IMR-90 (cell line): ENCODE measurements at places on chromosomes 7 and 10. TPM values are rescaled to one million over a fixed set of nuclear protein-coding genes. Genes with fewer than 3 reads are reported as not detected.

DNA sequence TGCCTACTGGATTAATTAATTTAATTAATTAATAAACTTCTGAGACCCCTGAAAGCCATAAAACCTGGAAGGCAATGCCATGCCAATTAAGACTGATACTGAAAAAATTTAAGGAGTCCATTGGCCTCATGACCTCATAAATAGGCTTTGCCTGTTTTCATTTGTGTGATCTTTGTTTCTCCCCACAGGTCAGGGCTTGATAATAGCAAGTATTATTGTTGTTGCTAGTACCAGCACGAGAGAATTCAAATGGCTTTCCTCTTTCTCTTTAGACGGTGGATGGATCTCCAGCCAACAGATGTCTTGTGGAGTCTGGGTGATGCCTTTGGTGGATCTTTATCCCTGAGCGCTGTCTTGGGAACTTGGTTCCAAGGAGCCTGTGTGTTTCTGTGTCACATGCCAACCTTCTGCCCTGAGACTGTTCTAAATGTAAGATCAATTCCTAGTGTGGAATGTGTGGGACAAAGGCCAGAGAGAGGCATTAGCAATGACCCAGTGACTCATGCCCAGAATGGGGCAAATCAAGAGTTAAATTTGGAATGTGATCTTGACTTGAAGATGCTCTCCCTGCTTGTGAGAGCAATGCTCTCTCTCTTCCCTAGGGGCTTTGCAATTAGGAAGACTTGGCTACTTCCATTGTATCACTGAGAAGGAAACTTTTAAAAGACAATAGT lies 17.7 kb downstream of the ACSM6 start:
- peak; percentile 13 for DNase-seq
- H3K36me3 ChIP-seq: peaks cover 3% of the 10 kb centered on the region; the same call in 1 of the 2 replicates
- no peak overlapping the region for H3K27ac ChIP-seq
- no peaks in the 10 kb centered on the region for H3K27me3 ChIP-seq
- H3K4me1 ChIP-seq: peaks cover 5% of the 10 kb centered on the region; the same call in 1 of the 2 replicates

DNA sequence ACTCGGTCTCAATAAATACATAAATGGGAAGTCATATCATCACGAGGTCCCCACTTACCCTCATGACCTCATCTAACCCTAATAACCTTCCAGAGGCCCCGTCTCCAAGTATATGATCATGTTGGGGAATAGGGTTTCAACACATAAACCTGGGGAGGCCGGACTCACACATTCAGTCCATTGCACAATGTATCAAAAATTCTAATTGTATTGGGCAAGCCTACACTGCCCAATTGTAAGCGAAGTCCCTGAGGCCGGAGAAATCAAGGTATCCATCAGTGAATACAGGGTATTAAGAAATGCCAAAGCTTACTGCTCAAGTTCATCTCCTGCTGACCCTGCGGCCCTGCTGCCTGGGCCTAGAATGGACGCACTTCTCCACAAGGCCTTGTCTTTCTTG lies 69.6 kb downstream of the PARP12 start:
- H3K4me3 ChIP-seq: no peak overlapping the region
- DNase-seq: no peak
- no peaks in the 10 kb centered on the region for H3K36me3 ChIP-seq
- H3K27me3 ChIP-seq: no peaks in the 10 kb centered on the region; the same call in 1 of the 2 replicates
- H3K27ac ChIP-seq: no peak overlapping the region

The FOXI2 gene
- total RNA-seq: not detected in 2 replicates

- H3K27ac ChIP-seq: no peak overlapping the region
- peaks cover 3% of the 10 kb centered on the region for H3K4me1 ChIP-seq
- DNase-seq: peak; percentile 94
- H3K4me3 ChIP-seq: no peak overlapping the region
- H3K36me3 ChIP-seq: no peaks in the 10 kb centered on the region
Measured at GRCh38 chr10:23345861-23346260, 1.3 kb upstream of the C10orf67 start.

GRCh38 chr7:7895754-7896153 lies 72.8 kb upstream of the GLCCI1 start:
- no peak for DNase-seq
- peaks cover 3% of the 10 kb centered on the region; the same call in 1 of the 2 replicates for H3K4me1 ChIP-seq
- H3K27ac ChIP-seq: no peak overlapping the region
- H3K27me3 ChIP-seq: no peaks in the 10 kb centered on the region

GRCh38 chr10:118977022-118977599 lies 52.4 kb upstream of the NANOS1 start:
- H3K27me3 ChIP-seq: peaks cover 32% of the 10 kb centered on the region
- no peaks in the 10 kb centered on the region for H3K36me3 ChIP-seq
- no peak overlapping the region for H3K4me3 ChIP-seq
- no peak overlapping the region for H3K27ac ChIP-seq

GRCh38 chr10:13161857-13162271 lies 506 bp downstream of the MCM10 start:
- H3K4me3 ChIP-seq: peak overlapping the region; percentile 43
- no peak overlapping the region; the same call in 1 of the 2 replicates for H3K27ac ChIP-seq
- no peaks in the 10 kb centered on the region; the same call in 1 of the 2 replicates for H3K4me1 ChIP-seq
- no peaks in the 10 kb centered on the region for H3K27me3 ChIP-seq
- no peaks in the 10 kb centered on the region for H3K36me3 ChIP-seq
- DNase-seq: no peak

The SLK gene
- total RNA-seq: 21.5 and 54.2 TPM in 2 replicates

DNA sequence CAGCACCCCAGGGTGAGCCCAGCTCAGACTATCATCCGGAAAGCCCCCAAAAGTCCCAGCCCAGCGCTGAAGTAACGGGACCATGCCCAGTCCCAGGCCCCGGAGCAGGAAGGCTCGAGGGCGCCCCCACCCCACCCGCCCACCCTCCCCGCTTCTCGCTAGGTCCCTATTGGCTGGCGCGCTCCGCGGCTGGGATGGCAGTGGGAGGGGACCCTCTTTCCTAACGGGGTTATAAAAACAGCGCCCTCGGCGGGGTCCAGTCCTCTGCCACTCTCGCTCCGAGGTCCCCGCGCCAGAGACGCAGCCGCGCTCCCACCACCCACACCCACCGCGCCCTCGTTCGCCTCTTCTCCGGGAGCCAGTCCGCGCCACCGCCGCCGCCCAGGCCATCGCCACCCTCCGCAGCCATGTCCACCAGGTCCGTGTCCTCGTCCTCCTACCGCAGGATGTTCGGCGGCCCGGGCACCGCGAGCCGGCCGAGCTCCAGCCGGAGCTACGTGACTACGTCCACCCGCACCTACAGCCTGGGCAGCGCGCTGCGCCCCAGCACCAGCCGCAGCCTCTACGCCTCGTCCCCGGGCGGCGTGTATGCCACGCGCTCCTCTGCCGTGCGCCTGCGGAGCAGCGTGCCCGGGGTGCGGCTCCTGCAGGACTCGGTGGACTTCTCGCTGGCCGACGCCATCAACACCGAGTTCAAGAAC lies 1.1 kb downstream of the VIM start:
- H3K4me3 ChIP-seq: peak overlapping the region; percentile 87
- peak overlapping the region; percentile 97 for H3K27ac ChIP-seq
- DNase-seq: peak; percentile 89
- no peaks in the 10 kb centered on the region for H3K27me3 ChIP-seq

DNA sequence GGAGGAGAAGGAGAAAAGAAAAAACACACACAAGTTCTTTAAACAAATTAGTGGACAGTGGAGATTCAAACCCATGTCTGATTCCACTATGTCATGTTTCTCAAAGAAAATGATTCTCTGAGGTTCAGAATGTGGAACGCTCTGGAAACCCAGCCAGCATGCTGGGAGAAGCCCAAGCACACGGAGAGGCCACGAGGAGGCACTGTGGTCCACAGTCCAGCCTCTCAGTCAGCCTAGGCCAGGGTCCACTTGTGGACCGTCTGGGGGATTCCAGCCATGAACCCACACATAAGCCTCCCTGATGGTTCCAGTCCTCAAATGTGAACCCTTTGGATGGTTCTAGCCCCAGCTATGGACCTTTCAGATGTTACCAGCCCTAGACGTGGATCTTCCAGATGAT lies 73.4 kb downstream of the CAV1 start:
- H3K27me3 ChIP-seq: no peaks in the 10 kb centered on the region
- H3K4me3 ChIP-seq: no peak overlapping the region
- no peak for DNase-seq
- no peaks in the 10 kb centered on the region for H3K36me3 ChIP-seq

DNA sequence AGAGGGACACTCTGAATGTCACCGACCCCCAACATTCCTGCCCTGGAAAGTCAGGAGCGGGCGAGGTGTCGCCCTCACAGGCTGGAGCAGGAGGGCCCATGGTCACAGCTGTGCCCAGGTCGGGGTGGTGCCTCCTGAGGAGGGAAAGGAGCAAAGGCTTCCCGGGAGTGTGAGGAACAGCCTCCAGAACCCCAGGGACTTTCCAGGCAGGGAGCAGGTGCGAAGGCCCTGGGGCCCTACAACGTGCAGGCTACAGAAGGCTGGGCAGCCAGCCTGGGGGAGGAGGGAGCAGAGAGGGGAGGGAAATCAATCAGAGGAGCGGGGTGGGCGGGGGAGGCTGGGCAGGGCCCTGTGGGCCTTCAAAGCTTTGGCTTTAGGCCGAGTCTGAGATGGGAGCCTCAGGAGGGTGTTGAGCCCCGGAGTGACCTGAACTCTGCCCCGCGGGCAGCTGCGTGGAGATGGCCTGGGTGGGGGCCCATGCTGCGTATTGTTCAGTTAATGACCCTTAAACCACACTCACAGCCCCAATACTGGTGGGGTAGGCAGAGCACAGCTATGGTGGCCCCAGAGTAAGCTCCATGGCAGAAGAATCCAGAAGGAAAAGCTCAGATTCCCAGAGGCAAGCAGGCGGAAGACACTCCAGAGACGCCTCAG lies 44.2 kb upstream of the PPP2R2D start:
- H3K4me3 ChIP-seq: no peak overlapping the region
- no peak overlapping the region for H3K27ac ChIP-seq
- DNase-seq: no peak
- H3K4me1 ChIP-seq: no peaks in the 10 kb centered on the region
- no peaks in the 10 kb centered on the region for H3K36me3 ChIP-seq

The GSTO1 gene
- 258 and 330 TPM in 2 replicates for total RNA-seq

- H3K27ac ChIP-seq: no peak overlapping the region
- H3K4me1 ChIP-seq: peaks cover 6% of the 10 kb centered on the region
- no peaks in the 10 kb centered on the region for H3K27me3 ChIP-seq
- DNase-seq: no peak
- H3K36me3 ChIP-seq: no peaks in the 10 kb centered on the region
- no peak overlapping the region for H3K4me3 ChIP-seq
Measured at GRCh38 chr7:46245586-46246111, 324.6 kb upstream of the IGFBP3 start.

The HIBADH gene
- 36.6 and 45.5 TPM in 2 replicates for total RNA-seq

- peak; percentile 80 for DNase-seq
- H3K36me3 ChIP-seq: no peaks in the 10 kb centered on the region
- H3K27me3 ChIP-seq: no peaks in the 10 kb centered on the region
Measured at GRCh38 chr7:94632338-94633013, 23.5 kb downstream of the SGCE start.

DNA sequence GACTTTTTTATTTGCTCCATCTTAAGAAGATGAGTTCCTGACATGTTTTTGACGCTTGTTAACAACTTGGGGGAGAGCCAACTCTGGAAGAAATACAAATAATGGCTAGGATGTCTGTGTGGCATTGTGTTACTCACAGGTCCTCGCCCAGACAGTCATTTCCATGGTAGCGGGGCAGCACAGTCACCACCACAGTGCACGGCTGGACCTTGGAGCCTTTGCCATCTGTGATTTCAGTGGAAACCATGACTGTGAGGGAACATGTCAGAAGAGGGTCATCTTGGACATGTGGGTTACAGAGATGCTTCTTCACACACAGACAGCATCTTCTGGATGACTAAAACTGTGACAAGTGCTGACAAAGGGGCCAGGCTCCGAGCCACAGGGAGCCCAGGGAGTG lies 74.5 kb downstream of the PKD1L1 start:
- H3K36me3 ChIP-seq: no peaks in the 10 kb centered on the region
- H3K27ac ChIP-seq: no peak overlapping the region
- peaks cover 8% of the 10 kb centered on the region for H3K27me3 ChIP-seq
- no peak overlapping the region for H3K4me3 ChIP-seq

The RELN gene
- 19.4 and 23.7 TPM in 2 replicates for total RNA-seq

DNA sequence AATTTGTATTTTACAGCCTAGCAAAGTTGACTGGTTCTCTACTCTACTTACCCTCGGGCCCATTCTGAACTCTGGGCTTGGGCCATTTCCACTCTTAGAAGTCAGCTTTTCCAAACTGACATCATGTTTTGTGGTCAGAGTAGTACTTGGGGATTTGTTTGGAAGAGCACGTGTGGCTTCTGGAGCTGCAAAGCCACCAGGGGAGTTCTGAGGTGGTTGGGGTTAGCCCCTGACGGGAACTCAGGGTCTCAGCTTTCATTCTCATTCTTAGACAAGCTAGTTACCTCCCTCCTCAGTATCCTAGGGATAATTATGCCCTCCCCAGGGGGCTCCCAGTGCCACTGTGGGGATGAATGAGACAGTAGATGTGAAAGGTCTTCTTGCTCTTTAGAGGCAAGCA lies 647.7 kb upstream of the GALNT17 start:
- no peak overlapping the region for H3K4me3 ChIP-seq
- no peaks in the 10 kb centered on the region for H3K27me3 ChIP-seq
- no peak overlapping the region for H3K27ac ChIP-seq
- no peaks in the 10 kb centered on the region for H3K36me3 ChIP-seq

The SLC26A3 gene
- not detected in 2 replicates for total RNA-seq

The MYOZ1 gene
- under 0.01 and 0.18 TPM in 2 replicates for total RNA-seq

- H3K27me3 ChIP-seq: no peaks in the 10 kb centered on the region
- H3K4me1 ChIP-seq: peaks cover 18% of the 10 kb centered on the region
- H3K27ac ChIP-seq: no peak overlapping the region
- no peak overlapping the region for H3K4me3 ChIP-seq
- peak; percentile 88 for DNase-seq
Measured at GRCh38 chr7:151484971-151485707, 34.6 kb downstream of the RHEB start.

DNA sequence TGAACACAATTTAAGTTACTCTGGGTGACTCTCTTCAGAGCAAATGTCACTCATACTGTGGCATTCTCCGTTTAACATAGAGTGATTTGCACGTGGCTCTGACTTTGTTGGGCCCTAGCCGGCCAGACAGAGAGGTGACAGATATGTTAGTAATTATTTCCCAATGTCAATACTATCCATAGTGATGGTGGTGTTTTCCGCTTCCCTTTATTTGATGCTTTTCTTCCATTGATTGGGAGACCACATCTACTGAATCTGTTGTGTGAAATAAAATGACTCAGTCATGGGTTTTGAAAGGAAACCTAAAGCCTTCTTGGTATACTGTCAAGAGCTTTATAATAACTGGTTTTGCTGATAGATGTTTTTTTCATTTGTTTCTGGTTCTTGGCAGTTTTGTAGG lies 7.4 kb downstream of the AVL9 start:
- no peak for DNase-seq
- H3K27ac ChIP-seq: no peak overlapping the region
- no peak overlapping the region for H3K4me3 ChIP-seq

DNA sequence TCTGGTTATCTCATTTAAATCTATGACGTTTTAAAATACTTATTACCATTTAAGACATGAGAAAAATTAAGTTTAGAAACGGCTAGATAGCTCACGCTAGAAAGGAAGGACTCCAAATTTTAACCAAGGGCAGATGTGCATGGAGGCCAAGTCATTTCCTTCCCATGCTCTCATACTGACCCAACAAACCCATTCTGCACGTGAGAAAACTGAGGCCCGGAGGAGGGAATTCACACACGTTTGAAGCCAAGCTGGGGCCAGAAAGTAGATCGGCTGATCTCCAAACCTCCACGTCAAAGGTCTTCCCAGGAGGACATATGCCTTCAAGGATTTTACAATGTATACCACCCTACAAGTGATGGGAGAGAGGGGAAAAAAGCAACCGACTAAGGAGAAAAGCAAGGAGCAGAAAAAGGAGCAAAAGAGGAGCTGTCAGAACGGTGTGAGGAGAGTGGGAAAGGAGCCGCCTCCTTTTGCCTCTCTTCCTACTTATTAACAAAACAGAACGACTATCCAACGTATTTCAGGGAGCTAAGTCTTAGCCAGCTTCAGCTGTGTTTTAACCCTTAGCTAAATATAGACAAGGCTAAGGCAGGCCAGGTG lies 645 bp upstream of the SIRT1 start:
- no peaks in the 10 kb centered on the region for H3K27me3 ChIP-seq
- peaks cover 3% of the 10 kb centered on the region; the same call in 1 of the 2 replicates for H3K4me1 ChIP-seq
